Suppressor macrophage (primary cell): ENCODE measurements at places on chromosomes 7 and 10.
A peak's percentile ranks its signal among the peaks of the same experiment; 100 is the strongest.

DNA sequence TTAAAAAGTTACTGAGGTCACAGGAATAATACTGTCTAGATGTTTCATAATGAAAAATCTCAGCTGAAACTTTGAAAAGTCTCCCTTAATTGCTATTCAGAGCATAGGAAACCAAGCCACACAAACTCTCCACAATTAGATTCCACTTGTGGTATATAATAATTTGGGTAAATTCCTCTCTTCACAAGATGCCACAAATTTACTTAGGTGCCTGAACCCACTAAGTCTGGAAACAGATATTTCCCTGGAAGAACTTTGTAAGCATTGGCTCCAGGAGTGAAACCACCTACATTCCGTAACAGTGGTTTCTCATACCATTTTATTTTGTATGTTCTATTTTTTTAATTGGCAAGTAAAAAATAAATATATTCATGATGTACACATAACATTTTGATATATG is 493.4 kb downstream of the SEMA3D start:
- DNase-seq, result no peak

DNA sequence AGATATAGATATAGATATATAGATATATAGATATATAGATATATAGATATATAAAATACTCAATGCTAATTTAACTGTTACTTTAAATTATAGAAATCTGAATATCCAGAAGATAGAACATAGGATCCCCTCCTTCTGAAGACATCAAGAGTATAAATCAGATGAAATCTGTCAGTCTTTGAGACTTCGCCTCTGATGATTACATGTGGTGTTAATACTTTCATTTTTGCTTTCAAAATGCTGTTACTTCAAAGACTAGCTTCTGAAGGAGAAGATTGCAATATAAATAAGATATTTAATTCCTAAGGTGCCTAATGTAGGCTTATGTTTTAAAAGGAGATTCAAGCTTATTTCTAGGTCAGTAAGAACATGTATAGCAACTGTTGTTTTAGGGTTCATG is 180.4 kb downstream of the TSPAN12 start:
- no peak for DNase-seq

DNA sequence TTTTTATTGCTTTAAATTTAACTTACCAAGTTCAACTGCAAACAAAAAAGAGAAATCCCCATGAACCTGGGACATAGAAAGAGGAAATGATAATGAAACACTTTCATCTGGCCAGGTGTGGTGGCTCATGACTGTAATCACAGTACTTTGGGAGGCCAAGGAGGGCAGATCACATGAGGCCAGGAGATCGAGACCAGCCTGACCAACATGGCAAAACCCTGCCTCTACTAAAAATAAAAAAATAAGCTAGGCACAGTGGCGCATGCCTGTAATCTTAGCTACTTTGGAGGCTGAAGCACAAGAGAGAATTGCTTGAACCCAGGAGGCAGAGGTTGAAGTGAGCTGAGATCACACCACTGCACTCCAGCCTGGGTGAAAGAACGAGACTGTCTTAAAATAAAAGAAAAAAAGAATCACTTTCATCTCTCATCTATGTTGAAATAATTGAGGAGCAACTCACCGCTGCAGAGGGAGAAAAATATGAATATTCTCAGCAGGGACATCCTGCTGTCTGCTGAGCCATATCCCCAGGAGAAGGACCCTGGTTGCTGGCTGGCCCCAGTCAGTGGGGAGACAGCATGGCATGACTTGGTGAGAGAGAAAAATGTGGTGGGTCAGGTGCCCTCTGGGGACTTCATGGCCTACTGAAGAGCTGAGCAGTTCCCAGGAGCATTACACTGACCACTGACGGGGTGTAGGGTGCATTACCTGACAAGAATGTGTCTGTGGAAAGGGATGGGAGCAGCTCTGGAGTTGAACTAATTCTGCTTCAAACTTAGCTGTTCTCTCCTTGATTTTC is 22.8 kb upstream of the TARP start:
- no peak for DNase-seq

DNA sequence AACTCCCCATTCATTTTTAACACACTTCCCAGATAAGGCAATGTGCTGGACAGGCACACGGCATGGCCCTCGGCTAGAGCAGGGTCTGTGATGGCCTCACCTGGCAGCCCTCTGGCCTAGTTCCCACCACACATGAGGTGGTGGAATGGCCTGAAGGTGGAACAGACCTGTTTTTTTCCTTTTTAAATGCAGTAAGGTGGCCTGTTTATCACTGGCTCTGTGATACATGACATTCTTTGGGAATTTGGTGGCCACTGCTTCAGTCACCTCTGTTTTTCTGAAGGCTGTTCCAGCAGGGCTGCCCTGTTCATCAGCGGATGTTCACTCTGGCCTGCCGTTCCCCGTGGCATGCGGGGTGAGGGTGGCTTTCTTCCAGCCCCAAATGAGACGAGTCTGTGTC is 36.6 kb downstream of the SHH start:
- DNase-seq, result no peak

- DNase-seq, result no peak
Measured at GRCh38 chr7:157422279-157422678, 85.5 kb downstream of the DNAJB6 start.

- DNase-seq, result no peak
Measured at GRCh38 chr7:130145424-130146100, 59.6 kb downstream of the TMEM209 start.

DNA sequence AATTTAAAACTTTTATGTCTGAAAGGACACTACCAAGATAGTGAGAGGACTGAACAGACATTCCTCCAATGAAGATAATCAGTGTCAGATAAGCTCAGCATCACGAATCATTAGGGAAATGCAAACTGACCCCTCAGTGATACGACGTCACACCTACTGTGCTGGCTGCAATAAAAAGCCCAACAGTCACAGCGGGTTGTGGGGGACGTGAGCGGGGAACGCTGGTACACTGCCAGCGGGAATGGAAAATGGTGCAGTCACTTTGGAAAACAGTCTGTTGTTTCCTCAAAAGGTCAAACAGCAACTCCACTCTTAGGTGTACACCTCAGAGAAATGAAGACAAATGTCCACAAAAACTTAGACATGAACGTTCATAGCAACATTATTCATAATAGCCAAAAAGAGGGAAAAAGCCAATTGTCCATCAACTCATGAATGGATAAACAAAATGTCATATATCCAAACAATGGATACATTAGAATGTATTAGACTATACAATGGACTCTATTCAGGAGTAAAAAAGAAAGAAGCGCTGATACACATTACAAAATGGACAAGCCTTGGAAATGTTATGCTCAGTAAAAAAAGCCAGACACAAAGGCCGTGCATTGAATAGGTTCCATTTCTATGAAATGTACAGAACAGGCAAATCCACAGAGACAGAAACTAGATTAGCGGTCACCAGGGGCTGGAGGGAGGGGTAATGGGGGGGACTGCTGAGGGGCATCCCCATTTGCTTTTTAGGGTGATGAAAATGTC is 2.4 kb upstream of the ECHS1 start:
- DNase-seq, result no peak

DNA sequence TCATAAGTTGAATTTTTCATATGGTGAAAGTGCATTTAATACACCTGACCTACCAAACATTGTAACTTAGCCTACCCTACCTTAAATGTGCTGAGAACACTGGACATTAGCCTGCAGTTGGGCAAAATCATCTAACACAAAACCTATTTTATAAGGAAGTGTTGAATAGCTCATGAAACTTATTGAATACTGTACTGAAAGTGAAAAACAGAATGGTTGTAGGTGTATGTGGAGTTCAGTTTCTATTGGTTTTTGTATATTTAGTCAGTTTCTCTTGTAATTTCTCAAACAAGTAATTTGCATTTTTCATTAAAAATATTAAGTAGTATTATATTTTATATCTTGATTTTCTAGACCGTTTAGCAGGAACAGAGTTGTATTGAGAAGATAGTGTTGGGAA is 15.3 kb downstream of the CCDC7 start:
- DNase-seq, result no peak

- DNase-seq, result no peak
Measured at GRCh38 chr10:122140461-122140902, 130.6 kb upstream of the BTBD16 start.

DNA sequence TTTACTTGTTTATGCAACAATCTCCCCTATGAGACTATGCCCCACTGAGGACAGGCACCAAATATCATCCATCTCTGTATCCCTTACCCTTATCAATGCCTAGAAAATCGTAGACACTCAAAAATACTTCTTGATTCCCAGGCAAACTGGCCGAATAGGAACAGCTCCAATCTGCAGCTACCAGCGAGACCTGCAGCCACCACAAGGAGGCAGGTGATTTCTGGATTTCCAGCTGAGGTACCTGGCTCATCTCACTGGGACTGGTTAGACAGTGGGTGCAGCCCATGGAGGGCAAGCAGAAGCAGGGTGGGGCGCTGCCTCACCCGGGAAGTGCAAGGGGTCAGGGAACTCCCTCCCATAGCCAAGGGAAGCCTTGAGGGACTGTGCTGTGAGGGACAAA is 10.8 kb upstream of the PPP1R3C start:
- DNase-seq, result no peak

- no peak for DNase-seq
Measured at GRCh38 chr10:12397941-12398340, 48.6 kb downstream of the CAMK1D start.

GRCh38 chr7:128932862-128933179 is 4.9 kb upstream of the IRF5 start:
- no peak for DNase-seq

DNA sequence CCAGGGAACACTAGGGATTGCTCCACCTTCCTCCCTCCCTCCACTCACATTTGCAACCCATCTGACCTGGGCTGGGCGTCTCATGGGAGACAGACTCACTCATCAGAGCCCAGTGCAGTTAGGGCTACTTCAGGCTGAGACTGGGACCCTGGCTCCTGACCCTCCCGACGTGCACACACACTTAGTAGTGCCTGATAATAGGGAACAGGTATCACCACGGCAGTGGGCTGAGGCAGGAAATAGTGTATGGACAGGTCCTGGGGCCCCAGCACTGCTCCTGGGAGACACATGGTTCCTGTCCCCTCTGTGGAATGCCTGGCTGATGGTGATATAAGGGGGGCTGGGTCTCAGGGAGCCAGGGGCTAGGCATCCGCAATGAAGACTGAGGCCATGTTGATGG is 14.3 kb downstream of the AQP1 start:
- no peak for DNase-seq

- DNase-seq, result no peak
Measured at GRCh38 chr7:22116451-22117030, 170.8 kb upstream of the CDCA7L start.

GRCh38 chr10:124649214-124649613 is 95.0 kb downstream of the FAM53B start:
- DNase-seq, result peak; percentile 71

- DNase-seq, result peak; percentile 21
Measured at GRCh38 chr7:1117321-1117928, 29.5 kb downstream of the GPER1 start.

GRCh38 chr10:89367529-89367928 is 10.3 kb upstream of the IFIT1B start:
- no peak for DNase-seq

GRCh38 chr10:12501841-12502525 is 152.6 kb downstream of the CAMK1D start:
- no peak for DNase-seq

DNA sequence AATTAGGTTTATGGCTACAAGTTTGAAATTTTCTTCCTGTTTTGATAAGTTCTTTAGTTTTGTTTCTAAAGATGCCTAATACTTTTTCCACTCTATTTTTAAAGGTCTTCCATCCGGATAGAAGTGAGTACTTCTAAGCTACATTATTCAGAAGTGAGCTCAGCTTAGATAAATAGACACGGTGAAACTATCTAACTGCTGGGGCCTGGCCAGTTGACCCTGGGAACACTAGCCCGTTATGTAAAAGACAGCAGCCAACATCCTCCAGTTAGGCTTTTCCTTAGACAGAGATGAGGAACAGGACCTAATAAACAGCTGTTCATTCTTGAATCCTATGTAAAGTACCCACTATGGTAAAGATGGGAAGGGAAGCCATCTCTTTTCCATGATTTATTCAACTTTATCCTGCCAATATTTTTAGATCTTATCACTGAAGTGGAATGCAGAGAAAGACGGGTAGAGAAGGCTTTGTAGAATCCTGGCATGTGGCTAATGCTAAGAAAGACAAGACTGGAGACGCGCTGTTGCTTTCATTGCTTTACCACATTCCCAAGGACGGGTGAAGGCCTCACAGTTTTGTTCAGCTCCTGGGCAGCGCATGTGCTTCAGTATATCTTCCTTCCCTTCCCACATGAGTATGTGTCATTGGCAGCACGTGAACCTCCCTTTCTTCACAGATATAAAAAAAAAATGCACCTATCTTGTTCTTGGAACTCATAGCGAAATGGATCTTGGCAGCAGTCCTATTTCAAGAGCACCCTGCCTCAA is 340.0 kb upstream of the MEOX2 start:
- no peak for DNase-seq

DNA sequence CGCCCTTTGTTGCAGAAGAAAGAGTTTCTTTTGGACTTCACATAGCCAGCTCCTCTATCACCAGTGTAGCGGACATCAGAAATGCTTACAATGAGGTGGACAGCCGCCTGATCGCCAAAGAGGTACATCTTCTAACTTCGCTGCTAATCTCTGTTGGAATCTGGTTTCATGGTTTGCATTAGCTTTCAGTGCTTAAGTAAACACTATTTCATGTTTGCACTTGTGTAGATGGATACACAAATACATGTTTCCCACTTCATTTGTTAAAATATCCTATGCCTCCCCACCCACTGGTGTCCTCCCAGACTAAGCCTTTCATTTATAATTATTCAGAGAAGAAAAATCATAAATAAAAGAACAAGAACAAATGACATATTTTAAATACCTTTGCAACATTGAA is 103.9 kb downstream of the WDFY4 start:
- no peak for DNase-seq

GRCh38 chr7:79377097-79377496 is 76.4 kb downstream of the MAGI2 start:
- DNase-seq, result no peak

DNA sequence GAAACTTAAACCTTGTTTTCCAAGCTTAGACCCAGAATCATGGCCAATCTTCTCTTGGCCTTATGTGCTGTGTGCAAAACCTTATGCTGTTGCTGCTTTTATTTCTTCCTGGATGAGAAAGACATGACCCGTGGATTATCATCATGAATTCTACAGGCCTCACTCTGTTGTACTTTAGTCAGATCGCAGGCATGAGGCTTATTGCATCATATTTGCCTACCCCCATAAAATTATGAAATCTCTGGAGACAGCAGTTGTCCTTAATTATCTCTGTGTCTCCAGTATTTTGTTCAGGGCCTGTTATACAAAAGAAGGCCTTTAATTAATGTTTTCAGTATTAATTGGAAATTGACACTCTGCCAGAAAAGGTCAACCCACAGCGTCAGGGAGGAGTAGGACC is 71.6 kb downstream of the PLCE1 start:
- DNase-seq, result no peak

DNA sequence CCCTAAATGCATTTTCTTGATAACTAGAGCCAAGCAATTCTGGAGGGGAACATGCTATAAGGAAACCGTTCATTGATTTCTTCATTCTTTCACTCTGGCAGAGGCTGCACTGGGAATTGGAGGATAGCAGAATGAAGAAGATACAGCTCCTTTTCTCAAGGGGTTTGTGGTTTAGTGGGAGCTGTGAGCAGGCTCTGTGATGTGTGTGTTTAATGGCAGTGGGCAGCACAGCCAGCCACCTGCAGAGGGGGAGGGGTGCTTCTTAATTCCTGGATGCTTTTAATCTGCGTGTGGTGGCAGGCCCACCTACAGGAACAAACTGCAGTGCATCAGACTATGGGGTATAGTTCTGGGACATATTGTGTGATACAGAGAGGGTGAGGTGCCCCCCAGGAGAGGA is 31.9 kb downstream of the RPS24 start:
- DNase-seq, result no peak
